ENCODE measurements at places on chromosomes 13 and 19.

DNA sequence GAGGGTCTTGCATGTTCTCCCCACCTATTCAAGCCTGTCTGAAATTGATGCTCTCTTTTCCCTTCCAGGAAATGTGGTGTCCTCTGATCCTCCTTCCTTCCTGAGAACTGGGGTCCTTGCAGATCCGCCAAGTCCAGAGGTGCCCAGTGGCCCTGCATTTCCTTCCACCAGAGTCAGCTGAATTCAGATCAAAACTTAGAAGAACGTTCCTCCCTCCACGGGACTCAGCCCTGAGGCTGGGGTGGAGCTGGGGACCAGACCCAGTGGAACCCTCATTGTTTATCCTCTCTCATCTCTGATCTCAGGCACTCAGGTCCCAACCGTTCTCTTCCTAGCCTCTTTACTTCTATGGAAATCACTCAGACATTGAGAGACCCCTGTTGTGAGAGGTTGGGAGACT, 477.3 kb downstream of the TSHZ3 start:
- no peak for DNase-seq

DNA sequence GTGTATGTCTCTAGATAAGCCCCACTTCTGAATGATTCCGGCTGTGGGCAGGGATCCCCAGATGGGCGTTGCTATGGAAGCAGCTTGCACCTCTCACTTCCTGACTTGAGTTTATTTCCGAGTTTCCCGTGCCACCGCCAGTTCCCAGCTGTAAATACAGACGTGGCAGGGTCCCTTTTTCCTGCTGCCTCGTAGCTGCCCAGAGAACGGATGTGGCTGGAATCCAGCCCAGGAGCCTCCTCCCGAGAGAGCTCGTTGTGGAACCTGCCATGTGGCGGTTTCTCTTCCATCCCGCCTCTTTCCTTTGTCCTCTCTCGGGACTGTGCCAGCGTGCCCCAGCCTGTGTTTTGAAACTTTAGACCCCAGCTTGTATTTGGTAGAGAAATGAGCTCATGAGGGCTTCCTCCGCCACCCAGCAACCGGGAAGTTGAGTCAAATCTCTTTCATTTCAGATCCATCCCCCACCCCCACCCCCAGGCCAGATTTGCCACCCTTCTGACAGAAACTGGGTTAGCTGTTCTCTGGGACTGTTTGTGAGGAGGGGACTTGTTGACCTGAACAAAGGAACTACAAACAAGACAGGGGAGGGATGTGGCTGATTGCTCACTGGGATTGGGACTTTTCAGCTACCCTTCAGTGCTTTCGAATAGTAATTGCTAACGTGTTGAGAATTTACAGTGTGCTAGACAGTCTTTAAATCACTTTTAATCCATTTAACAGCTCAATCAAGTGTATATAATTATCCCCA, 96.6 kb downstream of the SIPA1L3 start:
- peak; percentile 74 for DNase-seq

DNA sequence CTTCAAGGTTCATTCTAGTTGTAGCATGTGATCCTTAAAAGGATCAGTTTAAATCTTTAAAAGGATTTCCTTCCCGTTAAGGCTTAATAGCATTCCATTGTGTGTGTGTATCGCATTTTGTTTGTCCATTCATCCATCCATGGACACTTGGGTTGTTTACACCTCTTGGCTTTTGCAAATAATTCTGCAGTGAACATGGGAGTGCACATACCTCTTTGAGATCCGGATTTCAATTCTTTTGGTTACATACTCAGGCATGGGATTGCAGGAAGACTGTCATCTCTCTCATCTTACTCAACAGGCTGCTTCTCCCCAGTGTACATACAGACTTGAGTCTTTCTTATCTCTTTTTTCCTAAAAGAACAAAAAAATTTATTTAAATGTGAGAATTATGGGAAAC, 1.2 kb downstream of the RNF113B start:
- DNase-seq = no peak

DNA sequence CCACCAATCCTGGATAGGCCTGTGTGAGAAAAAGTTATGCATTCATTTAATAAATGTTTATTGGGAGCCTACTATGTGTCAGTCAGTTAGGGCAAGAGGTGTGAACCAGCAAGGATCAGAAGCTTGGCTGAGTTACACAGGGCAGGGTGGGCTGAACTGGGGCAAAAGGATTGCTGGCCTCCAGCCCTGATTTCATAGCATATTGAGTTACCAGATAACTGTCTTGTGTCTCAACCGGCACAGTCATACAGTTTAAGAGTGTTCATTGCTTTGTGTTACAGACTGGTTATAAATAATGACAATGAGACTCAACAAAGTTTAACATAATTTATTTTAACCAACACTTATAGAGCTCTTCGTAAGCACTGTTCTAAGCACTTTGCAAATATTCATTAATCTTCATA, 253.8 kb downstream of the DLEU7 start:
- peak; percentile 42 for DNase-seq

- no peak for DNase-seq
Measured at GRCh38 chr13:93147298-93147645, 79.3 kb upstream of the GPC6 start.

DNA sequence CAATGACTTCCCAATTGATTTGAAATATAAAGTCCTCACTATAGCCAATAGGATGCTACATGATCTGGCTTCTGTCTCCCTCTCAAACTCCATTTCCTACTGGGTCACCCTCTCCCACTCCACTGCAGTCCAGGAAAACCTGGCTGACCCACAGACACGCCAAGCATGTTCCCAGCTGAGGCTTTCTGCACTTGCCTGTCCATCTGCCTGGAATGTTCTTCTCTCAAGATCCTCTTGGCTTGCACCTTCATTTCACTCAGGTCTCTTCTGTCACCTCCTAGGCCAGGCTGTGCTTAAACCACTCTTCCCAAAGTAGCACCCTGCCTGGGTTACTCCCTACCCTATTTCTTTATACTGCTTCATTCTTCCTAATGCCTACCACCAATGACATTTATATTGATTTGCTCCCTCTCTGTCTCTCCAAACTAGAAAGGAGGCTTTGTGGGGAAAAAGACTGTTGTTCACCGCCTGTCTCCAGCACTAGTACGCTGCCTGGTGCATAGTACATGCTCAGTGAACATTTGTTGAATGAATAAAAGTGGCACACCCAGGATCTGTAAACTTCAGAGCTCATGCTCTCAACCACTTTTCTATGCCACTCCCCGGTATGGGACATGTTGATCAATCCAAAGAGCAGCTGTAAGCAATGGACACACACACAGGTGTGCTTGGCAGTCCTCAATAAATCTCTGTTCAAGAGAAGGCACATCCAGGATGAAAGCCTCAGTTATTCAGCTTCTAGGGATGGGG, 261.3 kb downstream of the FOXO1 start:
- no peak for DNase-seq

DNA sequence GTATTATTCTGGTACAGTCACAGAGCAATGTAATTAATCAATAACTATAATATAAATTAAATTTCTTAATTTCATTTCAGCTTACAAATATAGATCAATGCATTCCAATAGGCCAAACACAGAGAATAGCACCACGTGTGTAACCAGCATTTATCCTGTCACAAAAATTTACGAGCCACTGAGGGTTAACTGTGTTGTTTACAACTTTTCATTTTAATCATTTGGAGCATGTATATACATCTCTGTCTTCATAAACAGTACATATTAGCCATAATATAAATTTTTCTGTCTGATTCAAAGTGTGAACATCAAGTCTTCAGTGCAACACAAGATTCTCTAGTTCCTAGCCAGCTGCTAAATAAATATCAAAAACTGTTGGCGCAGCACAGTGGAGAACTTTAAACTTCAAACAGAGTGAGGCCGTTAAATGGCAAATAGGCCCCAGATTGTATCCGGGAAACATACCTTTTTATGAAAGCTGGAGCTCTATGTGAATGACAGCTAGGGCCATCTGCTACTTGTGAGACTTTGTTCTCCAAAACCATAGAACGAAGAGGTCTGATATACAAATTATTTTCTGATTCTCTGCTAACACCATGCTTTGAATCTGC, 105.1 kb downstream of the TBC1D4 start:
- no peak for DNase-seq

- DNase-seq = no peak
Measured at GRCh38 chr13:106472621-106473020, 62.8 kb downstream of the EFNB2 start.

- DNase-seq = no peak
Measured at GRCh38 chr13:40666933-40667621, 636 bp upstream of the FOXO1 start.

GRCh38 chr13:69331245-69331644, 776.4 kb upstream of the ATXN8OS start:
- DNase-seq = no peak

- DNase-seq = no peak
Measured at GRCh38 chr13:21909331-21909730, 238.5 kb downstream of the FGF9 start.

DNA sequence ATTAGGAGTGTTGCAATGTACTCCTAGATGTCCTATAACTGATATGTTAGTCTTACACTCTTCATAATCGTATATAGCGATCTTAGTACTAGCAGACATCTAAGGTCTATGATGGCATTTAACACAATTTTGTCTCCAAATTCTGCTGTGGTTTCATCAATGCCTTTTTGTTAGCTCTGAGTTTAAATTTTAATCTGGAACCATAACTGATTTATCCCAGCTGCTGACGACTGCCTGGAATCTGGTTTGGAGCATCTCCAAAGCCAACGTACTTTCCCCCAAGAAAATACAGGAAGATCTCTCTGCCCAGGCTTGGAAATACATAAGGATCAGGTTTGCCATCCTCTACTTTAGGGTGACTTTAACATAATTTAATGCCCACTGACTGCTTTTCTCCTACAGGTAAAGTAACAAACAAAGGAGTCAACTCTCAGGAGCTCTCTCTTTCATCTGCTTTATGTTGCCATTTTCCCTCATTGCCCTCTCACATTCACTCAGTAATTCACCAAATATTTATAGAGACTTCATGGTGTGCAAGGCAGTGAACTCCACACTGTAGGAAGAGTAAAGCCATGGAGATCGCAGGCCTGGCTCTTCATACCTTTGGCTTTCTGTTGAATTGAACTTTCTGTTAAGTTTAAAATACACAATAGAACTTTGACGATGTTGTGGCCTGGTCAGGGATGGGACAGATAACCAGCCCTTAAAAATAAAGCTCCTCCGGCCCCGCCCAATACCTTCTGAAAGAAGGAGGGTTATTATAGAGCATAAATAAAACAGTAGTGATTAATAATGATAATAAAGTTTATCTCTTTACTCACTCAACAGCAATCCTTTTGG, 23.3 kb upstream of the SPART start:
- DNase-seq = no peak

GRCh38 chr13:94984958-94985357, 272.6 kb upstream of the SOX21 start:
- no peak for DNase-seq

DNA sequence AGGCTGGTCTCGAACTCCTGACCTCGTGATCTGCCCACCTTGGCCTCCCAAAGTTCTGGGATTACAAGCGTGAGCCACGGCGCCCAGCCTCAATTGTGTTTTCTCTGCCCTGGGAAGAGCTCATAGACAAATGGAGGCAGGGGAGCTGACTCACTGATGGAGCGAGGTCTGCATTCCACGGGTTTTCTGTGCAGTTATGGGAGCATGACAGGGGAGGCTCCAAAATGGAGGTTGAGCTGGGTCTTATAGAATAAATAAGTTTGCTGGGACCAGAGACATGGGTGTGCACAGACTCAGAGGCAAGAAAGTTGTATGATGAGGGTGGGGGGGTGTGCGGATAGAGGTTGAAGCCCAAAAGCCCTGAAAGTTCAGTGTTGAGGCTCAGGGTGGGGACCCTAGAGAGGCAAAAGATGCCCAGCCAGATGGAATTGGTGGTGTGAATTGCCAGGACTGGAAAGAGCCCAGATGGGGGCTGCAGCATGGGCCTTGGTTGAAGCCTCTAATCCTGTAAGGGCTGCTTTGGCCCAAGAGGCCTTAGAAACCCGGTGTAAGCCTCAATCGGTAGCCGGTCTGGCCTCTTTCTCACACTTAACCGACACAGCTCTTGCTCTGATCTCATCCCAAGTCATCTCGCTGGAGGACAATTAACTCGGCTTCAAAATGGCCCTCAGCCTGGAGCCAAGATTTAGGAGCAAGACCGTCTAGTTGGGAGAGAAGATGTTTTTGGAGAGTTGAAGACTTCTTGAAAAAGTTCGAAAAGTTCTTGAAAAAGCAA, 1.9 kb downstream of the TPM4 start:
- no peak for DNase-seq

DNA sequence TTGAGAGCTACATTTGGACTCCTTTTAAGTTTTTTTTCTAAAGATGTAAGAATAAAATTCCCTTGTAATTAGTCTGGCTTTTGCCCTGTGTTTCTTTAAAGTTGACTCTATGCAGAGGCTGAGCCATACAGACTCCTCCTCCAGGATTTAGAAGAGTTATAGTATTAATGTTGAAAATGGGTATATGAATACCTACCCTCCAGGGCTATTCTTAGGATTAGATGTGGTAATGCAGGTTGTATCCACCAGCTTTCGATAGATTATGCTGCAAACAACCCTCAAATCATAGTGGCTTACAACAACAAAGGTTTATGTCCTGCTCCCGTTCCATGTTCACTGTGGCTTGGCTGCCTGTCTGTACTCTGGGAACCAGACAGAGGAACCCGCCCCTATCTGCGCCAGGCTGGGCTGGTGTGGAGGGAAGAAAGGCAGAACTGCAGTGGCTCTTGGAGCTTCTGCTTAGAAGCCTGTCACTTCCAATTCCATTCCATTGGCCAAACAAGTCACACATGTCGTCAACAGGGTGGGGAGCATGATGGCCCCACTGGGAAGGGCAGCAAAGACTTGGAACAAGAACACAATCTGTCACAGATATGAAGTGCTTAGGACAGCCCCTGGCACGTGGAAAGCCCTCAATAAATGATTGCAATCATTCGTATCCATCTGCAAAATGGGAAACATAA, 290.8 kb downstream of the FOXO1 start:
- DNase-seq = no peak

DNA sequence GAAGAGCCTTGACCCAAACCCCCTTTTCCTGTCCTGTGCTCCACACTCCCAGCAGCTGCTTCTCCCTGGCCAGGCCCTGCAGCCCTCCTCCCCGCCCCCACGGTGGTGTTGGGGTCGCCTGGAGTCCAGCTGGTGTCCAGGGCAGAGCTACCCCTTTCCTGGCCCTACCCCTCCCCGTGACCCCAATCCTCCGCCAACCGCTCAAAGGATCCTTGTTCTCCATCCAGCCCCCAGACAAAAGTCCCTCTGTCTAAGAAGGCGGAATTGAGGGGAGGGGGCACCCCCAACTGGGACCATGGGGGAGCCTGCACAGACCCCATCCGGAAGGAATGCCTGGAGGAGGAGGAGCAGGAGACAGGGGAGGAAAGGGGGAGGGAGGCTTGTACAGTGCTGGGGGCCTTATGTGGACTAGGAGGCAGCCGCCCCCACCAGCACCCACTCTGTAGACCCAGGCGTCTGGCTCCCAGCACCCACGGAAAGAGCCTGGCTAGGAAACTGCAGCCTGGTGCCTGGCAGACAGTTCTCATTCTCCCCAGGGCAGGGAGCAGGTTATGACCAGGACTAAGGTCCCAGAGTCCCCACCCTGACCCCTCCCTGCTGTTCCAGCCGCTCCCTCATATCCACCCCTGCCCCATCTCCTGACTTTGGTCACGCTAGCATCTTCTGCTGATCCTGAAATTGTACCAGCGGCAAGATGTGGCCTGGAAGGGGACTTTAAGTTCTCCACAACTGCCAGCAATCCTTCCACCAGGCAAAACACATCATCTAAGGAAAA, at the start of gene FXYD3:
FXYD3 (plus strand) TSS at position 647 of the 775 bp plus-strand sequence. CDS start 3,554 bp downstream, outside the sequence.
- no peak for DNase-seq
